ENCODE measurements at places on chromosomes 5 and 9.

DNA sequence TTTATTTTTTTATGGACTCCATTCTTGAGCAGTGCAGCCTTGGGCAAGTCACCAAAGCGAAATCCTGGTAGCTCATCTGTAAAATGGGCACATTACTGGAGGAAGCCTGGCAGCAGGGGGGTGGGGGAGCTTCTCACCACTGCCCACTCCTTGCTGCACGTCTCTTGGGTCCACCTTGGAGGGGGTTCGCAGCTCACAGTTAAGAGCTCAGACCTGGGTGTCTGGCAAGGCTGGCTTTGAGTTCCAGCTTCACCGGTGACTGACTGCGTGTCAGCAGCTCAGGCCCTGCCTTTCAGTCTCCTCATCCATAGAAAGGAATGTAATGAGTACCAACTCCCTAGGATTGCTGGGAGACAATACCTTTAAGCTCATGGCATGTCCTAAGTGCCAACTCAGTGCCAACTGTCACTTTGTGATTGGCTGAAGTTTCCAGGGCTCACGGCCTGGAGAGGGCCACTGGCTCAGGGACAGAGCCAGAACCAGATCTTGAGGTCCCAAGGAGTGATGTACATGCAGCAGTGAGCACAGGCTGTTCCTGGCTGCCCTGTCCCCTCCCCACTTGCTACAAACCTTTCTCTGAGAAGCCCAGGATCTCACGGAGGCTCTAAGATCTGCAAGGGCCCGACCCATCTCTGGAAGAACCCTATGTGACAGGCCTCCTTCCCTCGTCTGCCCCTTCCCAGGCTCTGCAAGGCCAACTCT lies 72.9 kb downstream of the C9orf50 start:
- DNase-seq, result no peak

DNA sequence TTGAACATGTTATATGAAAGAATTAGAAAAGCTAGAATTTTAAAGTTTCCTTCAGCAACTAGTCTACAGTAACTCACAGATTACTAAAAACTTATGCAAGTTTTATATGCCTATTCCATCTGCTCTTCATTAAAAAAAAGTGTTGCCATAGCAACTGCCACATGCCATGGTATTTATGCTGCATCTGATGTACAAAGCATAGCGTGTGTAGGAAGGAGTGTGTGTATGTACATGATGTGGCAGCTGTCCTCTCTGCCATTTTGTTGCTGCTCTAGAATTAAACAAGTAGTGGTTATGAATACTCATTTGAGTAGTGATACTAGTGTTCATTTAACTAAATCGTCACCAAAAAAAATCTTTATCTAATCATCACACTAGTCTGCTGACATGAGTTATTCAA lies 593.5 kb downstream of the CETN3 start:
- no peak for DNase-seq

GRCh38 chr5:14440223-14440581 lies 141.4 kb upstream of the OTULINL start:
- no peak for DNase-seq

DNA sequence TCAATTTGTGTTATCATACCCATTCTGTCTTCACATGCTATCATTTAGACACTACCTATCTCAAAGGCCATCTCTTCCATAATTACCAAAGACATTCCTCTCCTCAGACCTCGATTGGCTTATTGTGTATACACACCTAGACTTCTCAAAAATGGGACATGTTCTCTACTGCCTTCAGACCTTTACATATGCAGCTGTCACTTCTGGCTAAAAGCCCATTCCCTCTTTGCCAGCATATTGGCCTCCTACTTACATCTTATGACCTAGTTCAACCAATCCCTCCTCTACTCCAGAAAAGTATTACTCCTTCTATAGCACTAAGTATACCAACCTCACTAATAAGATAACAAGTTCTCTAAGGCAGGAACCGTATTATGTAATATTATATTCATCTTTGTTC lies 84.4 kb downstream of the RAPGEF6 start:
- DNase-seq, result no peak

DNA sequence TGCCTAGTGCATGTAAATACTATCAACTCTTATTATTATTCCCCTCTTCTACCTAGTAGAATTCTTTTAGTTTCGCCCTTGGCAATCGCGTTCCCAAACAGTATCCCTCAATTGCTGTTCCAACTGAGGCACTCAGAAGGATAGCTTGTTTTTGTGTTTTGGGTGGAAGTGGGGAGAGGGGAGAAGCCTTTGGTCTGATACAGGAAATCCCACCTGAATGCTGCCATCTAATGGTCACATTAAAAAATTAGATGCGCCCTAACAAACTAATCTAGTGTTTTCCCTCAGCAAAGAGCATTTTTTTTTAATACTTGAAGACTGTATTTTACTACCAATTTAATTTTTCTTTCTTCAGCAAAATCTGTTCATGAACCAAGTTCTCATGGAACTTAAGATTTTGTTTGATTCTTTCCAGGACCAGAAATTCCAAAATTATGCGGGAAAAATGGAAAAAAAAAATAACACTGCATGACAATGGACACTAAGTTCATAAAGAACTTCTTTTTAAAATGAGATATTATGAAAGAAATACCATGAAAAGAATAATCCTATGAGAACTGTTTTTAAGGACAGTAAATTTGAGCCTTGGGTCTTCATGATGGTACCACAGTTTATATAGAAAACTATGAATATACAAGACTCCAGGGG lies 22.2 kb upstream of the GLDC start:
- no peak for DNase-seq

All from effector memory CD8-positive, alpha-beta T cell (primary cell).